ENCODE measurements at places on chromosomes 13 and 19.

DNA sequence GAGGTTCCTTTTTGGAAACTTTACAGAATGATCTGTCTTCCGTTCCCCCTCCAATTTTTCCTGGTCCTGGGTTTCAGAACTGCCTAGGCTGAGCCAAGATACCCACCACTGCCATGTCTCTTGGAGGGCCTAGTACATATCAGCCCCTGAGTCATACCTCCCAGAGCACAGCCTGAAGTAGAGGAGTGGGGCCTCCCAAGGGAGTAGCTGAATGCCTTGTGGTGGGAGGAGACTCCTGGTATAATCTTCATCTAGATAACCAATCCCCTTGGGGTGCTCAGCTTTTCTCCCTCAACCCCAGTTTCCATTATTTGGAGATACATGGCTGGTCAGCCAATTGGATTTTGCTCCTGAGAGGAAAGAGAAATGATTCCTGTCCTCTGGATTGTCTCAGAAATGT is 30.3 kb downstream of the ZNF763 start:
- no peak for DNase-seq

DNA sequence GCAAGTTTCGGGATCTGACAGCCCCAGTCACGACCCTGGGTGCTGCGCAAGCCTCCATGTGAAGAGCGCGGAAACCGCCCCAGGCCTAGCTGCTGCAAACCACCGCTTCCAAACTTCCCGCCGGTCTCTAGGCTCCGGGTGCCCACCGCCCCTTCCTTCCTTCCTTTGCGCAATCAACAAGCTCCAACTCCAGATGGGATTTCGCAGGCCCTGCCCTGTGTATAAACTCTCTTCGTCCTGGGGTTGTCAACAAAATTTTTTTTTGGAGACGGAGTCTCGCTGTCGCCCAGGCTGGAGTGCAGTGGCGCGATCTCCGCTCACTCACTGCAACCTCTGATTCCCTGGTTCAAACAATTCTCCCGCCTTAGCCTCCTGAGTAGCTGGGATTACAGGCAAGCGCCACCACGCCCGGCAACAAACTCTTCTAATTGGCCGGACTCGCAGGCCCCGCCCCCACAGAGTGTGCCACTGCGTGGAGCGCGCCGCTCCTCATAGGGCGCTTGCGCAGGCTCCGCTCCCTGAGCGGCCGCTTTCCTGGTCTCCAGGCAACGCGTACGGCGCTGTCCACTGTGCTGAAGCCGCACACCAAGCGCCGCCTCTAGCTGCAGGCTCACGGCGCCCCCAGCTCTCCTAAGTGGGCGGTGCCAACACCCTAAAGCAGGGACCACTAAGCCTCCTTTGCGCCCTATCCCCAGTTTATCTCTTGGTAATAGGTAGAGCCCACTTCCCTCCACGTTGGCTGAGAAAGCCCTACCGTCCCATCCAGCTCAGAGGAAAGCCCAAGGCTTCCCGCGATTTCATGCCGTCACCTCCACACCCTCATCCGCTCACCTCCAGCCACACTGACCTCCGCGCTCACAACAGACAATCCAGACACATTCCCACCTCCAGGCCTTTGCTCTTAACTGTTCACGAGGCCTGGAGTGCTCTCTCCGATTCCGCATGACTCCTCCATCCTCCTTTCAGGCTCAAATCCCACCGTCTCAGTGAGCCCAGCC is 5.5 kb upstream of the QTRT1 start:
- DNase-seq, result peak; percentile 49

DNA sequence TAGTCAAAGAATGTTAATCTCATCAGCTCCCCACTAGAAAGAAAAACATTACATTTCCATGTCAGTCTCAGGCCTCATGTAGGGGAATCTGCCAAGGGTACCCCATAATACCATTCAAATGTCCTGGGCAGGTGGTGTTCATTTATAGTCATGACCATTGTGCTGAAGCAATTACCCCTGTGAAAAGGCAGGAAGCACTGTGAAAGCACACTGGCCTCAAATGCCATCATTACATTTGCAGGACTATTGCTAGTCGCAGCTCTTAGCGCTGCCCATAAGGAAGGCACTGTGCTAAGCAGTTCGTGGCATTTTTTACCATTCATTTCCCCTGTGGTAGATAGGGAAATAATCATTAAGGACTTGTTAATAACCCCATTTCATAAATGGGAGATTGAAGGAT is 109.0 kb downstream of the LHFPL6 start:
- no peak for DNase-seq

DNA sequence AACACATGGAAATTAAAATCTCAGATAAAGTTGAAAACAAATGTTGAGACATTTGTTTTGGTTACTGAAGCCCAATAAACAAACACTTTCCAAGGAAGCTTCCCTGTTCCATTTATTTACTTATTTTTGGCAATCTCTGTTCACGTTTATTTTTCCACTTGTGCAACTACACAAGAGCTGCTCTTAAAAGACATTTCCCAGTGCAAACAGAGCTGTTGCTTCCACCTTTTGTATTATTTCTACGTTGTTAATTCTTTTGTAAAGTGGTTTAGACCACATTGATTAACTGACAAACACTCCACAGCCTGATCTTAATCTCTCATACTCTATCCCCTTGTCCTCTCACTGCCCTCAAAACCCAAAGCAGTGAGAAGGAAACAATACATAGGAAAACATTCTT is 757.6 kb downstream of the LIG4 start:
- DNase-seq, result no peak

- DNase-seq, result no peak
These were observed at the start of gene ICAM4 for GRCh38 chr19:10286803-10287737. ICAM4 (plus strand) TSS chr19:10286955; CDS start chr19:10287013, 58 bp downstream.

- DNase-seq, result peak; percentile 35
These were observed 19.9 kb downstream of the ZSWIM9 start for GRCh38 chr19:48190288-48190884.

- DNase-seq, result no peak
These were observed 522.5 kb downstream of the DIAPH3 start for GRCh38 chr13:59641261-59641660.

DNA sequence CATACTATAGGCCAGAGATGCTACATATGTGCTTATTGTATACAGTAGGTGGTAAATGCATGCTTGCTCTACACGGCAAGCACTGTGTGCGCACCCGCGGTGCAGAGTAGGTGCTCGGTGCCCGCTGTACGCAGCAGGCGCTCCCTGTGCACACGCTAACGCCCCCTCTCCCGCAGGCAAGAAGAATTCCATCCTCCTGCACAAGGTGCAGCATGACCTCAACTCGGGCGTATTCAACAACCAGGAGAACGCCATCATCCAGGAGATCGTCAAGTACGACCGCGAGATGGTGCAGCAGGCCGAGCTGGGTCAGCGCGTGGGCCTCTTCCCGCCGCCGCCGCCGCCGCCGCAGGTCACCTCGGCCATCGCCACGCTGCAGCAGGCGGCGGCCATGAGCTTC is 17.7 kb downstream of the POLRMT start:
- DNase-seq, result no peak

DNA sequence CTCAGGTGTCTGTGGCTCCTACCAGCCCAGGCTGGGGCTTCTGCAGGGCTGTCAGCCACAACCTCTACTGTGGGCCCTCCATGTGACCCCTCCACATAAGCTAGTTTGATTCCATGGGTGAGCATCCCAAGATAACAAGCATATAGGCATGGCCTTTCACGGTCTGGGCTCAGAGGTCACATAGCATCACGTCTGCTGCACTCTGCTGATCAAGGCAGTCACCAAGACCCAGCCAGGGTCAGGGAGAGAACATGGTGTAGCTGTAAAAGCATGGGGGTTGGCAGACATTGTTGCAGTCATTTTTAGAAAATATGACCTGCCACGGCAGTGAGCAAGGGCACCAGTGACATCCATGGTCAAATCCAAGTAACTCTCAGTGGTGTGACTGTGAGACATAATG is 698.8 kb downstream of the UQCRFS1 start:
- DNase-seq, result no peak

DNA sequence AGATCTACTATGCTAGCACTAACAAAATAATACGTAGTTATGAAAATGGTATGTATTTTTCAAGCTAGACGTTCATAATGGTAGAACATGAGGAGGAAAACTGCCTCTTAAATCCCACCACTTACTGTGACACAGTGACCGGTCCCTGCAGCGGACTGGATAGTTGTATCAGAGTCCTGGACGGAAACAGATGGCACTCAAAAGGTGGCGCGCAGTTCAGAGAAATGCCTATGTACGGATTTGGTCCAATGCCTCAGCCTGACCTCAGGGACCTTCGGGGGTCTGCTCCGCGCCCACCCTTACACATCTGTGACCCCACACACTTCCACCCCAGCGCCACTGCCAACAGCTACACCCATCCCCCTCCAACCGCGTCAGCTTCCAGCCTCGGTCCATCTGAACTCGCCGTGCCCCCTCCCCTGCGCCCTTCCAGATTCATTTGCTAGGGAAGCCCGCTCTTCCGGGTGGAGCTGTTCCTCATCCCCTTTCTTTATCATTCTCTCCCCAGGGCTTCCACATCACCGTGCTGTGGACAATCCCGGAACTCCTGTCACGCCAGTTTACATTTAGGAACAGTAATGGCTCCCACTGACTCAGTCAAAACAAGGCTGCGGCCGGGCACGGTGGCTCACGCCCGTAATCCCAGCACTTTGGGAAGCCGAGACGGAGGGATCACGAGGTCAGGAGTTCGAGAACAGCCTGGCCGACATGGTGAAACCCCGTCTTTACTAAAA is 792 bp upstream of the LENG8 start:
- DNase-seq, result peak; percentile 23

DNA sequence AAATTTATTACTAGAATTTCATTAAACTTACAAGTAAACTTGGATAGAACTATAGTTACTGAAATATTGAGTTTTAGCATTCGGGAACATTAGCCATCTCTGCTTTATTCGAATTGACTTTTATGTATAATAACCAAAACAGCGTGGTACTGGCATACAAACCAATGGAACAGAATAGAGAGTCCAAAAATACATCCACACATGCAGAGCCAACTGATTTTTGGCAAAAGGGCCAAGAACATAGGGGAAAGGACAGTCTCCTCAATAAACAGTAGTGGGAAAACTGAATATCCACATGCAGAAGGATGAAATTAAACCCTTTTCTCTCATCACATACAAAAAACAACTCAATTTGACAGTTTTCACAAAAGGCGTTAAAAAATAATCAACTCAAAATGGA is 84.3 kb downstream of the EPSTI1 start:
- no peak for DNase-seq

Measured in activated naive CD4-positive, alpha-beta T cell (primary cell).